ENCODE measurements at places on chromosomes 7 and 10. TPM values are rescaled to one million over a fixed set of nuclear protein-coding genes. Genes with fewer than 3 reads are reported as not detected.

ATP6V0A4 gene
- total RNA-seq: not detected

TNS3 gene
- 21.1 TPM for total RNA-seq

OR2A12 gene
- total RNA-seq: not detected

ADARB2 gene
- total RNA-seq: not detected

Data from cardiac atrium fibroblast (primary cell).